OCI-LY7 (cell line): ENCODE measurements at places on chromosomes 7 and 10.

DNA sequence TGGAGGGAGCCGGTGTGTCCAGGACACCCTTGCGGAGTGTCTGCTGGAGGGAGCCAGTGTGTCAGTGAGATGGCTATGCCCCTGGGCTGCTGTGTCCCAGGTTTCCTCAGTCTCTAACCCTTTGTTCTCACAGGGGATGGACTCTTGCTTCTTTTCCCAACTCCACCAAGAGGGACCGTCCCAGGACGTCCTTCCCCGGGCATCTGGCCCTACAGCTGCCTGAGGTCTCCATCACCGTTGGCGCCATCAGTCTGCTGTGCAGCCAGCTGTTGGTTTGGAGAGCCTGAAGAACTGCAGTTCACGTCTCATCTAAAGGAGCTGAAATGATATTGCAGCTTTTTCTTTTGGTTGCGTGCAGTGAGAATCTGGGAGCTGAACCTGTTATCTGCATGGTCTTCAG is 136.2 kb downstream of the VIPR2 start:
- DNase-seq = no peak

DNA sequence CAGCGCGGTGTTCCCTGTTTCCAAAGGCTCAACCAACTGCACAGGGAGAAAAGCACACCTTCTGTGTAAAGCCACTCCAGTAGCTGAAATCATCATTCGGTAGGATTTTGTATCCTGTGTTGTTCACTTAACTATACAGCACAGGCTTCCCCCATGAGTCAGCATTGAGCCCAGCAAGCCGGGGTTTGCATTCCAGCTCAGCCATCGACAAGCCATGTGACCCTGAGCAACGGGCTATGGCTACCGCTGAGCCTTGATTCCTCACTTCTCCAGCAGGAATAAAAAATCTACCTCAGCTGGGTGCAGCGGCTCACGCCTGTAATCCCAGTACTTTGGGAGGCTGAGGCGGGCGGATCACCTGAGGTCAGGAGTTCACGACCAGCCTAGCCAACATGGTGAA is 44.1 kb upstream of the ATP6V0A4 start:
- no peak for DNase-seq

- DNase-seq = no peak
These were observed 49.5 kb upstream of the SRPK2 start for GRCh38 chr7:105438254-105438653.

GRCh38 chr7:68671046-68671445 is 927.2 kb upstream of the AUTS2 start:
- DNase-seq = no peak

DNA sequence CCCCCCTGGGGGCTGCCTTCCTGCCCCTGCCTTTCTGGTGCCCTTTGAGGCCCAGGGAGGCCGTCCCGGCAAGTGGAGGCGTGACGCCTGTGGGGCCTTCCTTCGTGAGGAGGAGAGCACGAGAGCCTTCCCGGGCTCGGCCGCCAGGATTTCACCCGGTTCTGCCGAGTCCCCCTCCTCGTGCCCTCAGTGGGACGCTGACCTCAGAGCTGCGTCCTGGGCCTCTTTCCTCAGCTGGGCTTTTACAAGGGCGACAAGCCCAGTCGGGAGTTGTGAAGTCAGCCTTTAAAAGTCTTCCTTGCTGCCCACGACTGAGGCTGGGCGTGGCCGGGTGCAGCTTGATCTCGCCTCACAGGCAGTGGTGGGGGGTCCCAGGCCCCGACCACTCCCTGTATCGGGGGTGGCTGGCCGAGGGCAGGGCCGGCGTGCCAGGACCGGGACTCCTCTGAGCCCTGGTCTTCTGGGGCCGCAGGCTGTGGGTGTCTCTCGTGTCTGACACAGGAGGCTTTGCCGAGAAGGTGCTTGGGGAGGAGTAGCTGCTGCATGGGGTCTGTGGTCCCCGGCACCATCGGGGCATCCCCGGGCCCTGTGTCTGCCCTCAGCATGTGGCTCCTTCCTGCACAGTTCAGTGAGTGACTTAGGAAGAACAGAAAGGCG is 41.8 kb downstream of the FAM20C start:
- DNase-seq = no peak

DNA sequence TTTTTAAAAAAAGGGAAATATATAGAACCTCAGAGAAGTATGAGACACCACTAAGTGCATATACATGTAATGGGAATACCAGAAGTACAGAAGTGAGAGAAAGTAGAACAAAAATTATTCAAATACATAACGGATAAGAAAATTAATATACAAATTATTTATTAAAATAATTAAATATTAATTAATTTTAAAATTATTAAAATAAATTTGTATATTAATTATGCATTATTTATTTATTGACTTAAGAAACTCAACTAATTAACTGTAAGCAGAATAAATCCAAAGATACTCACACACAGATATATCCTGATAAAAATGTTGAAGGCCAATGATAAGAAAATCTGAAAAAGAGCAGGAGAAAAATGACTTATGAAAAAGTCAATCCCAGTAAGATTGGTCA is 1333.5 kb upstream of the CELF2 start:
- DNase-seq = no peak

GRCh38 chr7:95578299-95578855 is 17.9 kb downstream of the PDK4 start:
- DNase-seq = no peak
